ENCODE measurements at places on chromosomes 1 and 21.

DNA sequence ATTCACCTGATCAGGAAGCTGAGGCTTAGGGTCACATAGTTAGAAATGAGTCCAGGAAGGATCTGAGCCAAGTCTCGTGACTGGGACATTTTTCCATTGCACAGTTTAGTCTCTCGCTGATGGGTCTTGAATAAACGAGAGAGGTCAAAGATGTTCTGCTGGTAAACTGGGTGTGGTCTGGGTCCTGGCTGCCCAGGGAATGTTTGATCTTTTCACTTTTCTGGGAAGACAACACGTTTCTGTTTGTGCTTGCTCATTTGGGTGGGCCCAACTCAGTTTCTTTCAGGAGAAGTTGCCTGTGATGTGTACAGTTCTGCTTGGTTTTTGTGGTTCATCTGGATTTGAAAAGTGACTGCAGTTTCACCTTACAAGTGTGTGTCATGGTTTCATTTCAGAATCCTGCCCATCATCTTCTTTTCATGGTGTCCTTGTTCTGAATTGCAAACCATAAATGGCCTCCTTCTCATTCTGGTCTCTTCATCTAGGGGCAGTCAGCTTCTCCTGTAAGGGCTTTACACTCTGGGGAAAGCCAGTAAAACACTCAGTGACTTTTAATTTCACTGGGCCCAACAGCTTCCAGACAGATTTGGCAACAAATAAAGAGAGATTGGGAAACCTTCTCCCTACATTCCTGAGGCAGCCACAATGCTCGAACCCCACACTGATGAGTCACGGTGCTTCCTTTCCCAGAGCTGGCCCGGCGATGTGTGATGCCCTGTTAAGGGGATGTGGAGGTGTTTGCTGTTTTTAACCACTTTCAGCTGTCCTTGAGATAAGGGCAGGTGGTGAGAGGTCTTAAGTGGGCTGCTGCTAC, 7.2 kb upstream of the TACSTD2 start:
- DNase-seq, result no peak

DNA sequence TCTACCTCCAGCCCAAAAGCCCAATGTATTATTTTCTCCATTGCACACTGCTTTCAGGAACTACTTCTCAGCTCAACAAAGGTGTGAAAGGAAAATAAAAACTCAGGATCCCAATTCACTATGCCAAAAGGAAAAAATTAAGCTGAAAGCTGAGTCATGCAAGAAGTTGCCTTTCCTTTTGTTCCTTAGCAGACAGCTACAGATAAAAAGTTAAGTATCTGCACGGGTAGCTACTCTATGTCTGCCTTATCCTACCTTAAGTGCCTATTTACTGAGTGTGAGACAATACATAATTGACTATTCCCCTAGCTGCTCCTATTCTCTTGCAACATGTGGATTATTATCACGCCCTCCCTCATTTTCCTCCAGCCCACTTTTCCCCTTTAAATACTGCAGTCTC, 84.1 kb downstream of the ADCY10 start:
- DNase-seq, result no peak

DNA sequence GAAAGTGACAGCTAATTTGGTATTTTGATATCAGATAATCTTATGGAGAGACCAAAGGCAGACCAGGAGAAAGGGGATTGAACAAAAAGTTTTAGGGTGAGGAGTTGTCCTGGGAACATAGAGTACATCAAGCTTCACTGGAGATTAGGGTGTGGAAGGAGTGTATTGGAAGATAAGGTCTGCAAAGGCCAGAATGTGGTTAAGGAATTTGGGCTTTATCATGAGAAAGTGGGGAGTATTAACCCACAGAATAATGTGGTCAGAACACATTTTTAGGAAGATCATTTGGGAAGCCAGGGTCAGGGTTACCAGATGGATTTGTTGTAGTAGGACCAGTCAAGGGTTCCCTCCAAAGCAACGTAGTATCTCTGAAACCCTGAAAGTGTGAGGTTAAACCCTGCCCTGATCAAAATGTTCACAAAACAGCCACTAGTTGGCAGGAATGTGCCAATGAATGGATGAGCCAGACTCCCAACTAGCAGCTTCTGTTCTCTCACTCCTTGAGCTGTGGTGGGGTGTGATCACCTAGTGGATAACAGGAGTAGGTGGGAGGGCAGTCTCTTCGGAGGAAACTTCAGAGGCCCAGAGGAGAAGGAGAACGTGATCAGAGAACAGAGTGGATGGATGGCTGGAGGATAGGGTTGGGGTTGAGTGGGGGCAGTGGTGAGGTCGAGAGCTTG, 35.8 kb downstream of the SLC2A1 start:
- DNase-seq, result peak; percentile 44

- DNase-seq, result no peak
Observed at GRCh38 chr1:36436821-36437220, 13.4 kb downstream of the OSCP1 start.

- no peak for DNase-seq
Observed at GRCh38 chr1:230031131-230031530, 35.9 kb upstream of the GALNT2 start.

All from GM12892 (cell line).